ENCODE measurements at places on chromosomes 2 and 18.

DNA sequence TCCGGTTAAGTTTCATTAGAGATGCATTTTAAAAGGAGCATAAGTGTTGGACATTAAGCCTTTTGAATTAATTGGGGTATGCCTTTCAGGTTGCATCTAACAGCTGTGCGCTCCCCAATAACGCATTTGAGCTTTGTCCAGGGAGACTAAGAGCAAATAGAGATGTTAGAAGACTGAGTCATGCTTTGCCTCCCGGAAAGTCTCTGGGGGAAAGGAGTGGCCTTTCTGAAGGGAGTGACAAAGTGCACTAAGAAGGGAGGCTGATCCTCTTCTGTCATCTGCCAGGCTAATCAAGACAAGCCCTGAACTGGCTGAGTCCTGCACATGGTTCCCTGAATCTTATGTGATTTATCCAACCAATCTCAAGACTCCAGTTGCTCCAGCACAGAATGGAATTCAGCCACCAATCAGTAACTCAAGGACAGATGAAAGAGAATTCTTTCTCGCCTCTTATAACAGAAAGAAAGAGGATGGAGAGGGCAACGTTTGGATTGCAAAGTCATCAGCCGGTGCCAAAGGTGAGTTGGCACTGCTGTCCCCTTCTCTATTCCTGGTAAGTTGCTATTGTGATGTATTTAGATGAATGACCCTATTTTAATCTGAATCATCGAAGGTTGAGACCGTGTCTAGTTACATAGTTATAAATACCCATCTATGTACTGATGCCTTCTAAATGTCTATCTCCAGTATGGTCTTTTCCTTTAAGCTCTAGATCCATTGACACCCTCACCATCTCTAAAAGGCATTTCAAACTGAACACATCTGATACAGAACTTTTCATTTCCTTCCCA, 12.1 kb downstream of the TTL start:
- DNase-seq, result no peak

- DNase-seq, result peak; percentile 75
Observed at GRCh38 chr18:13137670-13138419, 80.7 kb upstream of the LDLRAD4 start.

GRCh38 chr2:55363636-55364035, 56.0 kb downstream of the CCDC88A start:
- DNase-seq, result no peak

- DNase-seq, result no peak
Observed at GRCh38 chr2:237441605-237442274, 27.8 kb upstream of the COL6A3 start.

DNA sequence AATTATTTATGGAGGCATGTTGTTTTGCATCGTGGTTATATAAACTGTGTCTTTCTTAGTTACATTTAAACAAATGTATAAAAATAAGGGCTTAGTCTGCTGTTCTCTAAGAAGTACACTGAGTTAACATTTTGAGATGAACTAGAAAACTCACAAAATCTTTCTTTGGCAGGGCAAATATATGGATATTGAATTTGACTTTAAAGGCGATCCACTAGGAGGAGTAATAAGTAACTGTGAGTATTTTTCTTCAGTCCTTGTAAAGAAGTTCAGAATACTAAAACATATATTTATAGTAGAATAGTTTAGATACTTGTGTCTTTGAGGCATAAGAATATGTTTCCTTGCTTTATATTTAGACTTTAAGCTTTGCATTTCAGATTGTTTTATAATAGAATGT, 104.8 kb downstream of the MYO1B start:
- DNase-seq, result no peak

- DNase-seq, result no peak
Observed at GRCh38 chr2:28544036-28544346, 48.1 kb downstream of the PLB1 start.

GRCh38 chr2:96895032-96895745, 25.3 kb upstream of the SEMA4C start:
- no peak for DNase-seq

GRCh38 chr2:178363252-178363651, 87.7 kb downstream of the PRKRA start:
- DNase-seq, result no peak

- DNase-seq, result peak; percentile 48
Observed at GRCh38 chr2:43221124-43221762, 5.2 kb downstream of the ZFP36L2 start.

DNA sequence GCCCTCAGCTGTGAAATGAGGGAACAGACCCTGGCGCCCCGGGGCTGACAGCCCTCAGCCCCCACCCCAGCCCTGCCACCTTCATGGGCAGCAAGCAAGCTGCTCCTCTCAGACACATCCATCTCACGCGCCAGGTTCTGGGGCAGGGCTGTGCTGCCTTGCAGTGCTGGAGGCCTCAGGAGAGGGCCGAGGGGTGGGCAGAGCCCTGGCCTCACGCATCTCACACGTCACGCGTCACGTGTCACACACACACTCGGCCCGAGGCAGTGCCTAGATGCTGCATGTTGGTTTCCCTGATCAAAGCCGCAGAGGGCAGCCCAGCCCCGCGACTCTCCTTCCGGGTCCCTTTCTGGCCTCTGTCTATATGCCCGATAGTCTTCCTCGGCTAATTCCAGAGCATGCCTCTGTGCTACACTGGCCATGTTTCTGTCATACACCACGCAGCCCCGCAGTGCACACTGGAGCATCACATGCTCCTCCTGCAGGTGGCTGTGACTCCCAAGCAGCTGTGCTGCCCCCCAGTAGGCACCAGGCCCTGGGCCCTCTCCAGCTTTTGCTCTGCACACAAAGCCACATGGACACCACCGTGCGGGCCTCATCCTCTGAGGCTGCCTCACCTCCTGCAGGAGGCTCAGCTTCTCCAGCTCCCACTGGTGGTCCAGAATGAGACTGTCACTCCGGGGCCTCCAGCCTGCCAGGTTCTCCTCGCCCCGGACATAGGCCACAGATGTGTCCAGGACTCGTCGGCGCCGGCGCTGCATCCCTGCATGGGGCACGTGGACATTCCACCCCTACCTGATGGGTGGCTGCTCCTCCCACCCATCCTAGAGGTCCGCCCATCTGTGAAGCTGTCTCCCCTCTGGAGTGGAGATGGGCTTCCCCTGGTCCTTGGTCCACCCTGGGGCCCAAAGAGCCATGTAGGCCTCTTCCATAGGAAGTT, 31.4 kb downstream of the AQP12A start:
- no peak for DNase-seq

GRCh38 chr18:42824178-42824577, 291.3 kb downstream of the RIT2 start:
- no peak for DNase-seq

DNA sequence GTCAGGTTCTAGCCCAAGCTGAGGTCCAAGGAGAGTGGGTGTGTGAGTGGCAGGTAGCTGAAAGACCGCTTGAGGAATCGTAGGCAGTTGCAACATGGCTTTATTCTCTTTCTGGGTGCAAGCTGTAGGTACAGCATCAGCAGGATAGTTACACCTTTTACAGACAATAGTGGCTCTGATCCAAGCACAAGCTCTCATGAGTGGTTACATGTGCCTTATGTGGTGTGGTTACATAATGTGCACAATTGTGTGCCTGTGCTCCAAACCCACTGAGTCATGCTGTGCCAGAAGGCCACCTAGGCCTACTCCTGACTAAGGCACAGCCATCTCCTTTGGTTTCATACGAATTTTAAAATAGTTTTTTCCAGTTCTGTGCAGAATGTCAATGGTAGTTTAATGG, 227.6 kb downstream of the SATB2 start:
- DNase-seq, result no peak

GRCh38 chr18:22191923-22192322, 22.5 kb downstream of the GATA6 start:
- DNase-seq, result no peak

- no peak for DNase-seq
Observed at GRCh38 chr2:85790499-85791188, 36.9 kb downstream of the ATOH8 start.

DNA sequence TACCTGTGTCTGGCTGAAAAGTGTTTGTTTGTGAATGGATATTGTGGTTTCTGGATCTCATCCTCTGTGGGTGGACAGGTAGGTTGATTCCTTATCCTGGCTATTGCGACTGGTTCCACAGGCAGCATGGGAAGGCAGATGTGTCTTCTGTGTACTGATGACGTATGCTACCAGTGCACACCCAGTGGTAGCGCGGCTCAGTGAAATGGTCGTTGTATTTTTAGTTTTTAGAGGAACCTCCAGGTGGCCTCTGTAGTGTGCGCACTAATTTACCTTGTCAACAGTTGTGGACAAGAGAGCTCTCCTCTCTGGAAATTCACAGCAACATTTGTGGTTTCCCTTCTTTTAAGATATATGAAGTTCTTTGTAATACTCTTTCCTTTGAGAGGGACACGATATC, 52.5 kb downstream of the CCDC74A start:
- no peak for DNase-seq

GRCh38 chr2:201984800-201985525, 48.7 kb upstream of the FZD7 start:
- no peak for DNase-seq

- no peak for DNase-seq
Observed at GRCh38 chr18:2002604-2003003, 568.7 kb downstream of the METTL4 start.

GRCh38 chr2:199603721-199604291, 146.1 kb upstream of the SATB2 start:
- no peak for DNase-seq

DNA sequence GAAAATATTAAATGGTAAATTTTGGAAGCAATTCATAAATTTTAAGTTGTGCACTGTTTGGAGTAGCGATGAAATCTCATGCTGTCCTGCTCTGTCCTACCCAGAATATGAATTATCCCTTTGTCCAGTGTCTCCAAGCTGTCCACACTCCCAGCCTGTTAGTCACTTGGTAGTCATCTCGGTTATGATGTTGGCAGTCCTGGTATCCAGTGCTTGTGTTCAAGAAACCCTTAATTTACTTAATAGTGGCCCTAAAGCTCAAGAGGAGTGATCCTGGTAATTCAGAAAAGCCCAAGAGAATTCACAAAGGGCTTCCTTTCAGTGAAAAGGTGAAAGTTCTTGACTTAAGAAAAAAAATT, 71.8 kb upstream of the STAM2 start:
- DNase-seq, result no peak

- no peak for DNase-seq
Observed at GRCh38 chr2:128092656-128093055, 1.7 kb downstream of the UGGT1 start.
